Activated CD4-positive, alpha-beta T cell treated with anti-CD3 and anti-CD28 coated beads for 24 hours (primary cell): ENCODE measurements at places on chromosomes 3 and 15.

GRCh38 chr3:77038930-77039605 lies 831 bp upstream of the ROBO2 start:
- no peak for DNase-seq

- no peak for DNase-seq
These were observed 6.3 kb downstream of the TEX264 start for GRCh38 chr3:51677358-51677757.

GRCh38 chr3:50249457-50249856 lies 13.5 kb downstream of the GNAI2 start:
- no peak for DNase-seq

- DNase-seq: no peak
These were observed 191.7 kb upstream of the GADL1 start for GRCh38 chr3:31086148-31086547.

DNA sequence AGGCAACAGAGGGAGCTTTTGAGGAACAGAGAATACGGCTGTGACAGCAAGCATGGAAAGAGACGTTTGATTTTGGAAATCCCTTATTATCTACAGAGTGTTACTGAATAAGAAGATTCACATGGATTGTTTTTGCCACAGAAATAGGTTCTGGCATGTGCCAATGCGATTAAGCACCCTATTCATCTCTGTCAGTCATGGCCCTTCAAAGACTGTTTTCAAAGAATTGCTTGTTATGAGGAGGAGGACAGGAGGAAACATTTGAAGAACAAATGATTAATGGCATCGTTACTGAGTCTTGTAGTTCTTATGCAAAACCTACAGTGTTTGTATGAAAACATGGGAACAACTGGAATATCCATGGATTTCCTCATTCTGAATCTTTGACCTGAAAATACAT lies 86.2 kb downstream of the EPHA6 start:
- no peak for DNase-seq

DNA sequence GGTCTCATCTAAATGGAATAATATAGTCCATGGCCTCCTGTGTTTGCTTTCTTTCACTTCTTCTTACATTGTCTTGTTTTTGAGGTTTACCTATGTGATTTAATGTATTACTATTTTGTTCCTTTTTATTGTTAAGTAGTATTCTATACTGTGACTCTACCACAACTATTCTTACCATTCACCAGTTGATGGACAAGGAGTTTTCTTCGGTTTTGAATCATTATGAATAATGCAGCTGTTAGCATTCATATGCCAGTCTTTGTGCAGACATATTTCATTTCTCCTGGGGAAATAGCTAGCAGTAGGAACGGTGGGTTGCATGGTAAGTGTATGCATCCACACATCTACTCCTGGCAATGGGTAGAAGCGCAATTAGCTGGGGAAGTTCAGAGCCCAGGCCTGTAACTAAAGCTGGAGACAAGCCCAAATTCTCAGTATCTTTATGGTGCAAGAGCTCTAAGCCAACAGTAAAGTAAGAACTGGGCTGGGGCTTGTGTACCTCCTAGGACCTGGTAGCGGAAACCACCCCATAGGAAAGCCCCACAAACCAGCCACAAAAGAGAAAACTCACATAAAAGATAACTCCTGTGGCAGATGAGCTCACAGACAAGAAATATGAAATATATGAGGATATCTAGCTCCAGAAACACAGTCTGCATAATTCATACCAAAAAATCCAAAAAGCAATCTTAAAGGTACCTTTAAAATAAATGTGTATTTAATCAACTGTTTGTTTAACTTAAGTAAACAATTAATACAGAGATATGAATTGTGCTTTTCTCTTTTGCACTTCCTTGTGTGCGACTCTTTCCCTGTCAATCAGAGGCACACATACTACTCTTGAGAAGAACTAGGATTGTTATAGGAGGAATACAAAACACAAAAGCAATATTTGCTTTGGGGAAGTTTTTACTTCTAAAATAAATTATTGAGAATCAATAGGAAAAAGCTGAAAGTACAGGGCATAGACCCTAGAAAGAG lies 2.7 kb upstream of the CSTA start:
- DNase-seq: no peak

GRCh38 chr3:11541321-11542303 lies 102.1 kb downstream of the VGLL4 start:
- no peak for DNase-seq

DNA sequence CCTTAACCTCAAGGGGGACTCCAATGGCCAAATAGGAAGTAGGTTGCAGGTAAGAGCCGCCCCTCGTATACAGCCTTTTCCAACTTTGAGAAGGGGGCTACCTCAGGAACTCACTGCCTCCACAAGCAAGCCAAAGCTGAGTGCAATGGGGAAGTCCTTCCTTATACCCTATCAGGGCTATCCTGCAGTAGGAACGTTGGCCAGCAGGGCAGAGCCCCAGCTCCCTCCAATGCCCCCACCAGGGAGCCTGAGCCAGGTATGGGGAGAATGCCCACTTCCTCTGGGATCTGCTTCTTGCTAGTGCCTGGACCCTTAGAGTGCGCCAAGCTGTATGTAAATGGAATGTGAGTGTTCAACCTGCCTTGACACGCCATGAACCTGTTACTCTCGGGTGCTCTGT lies 16.3 kb downstream of the CACNA2D2 start:
- no peak for DNase-seq

DNA sequence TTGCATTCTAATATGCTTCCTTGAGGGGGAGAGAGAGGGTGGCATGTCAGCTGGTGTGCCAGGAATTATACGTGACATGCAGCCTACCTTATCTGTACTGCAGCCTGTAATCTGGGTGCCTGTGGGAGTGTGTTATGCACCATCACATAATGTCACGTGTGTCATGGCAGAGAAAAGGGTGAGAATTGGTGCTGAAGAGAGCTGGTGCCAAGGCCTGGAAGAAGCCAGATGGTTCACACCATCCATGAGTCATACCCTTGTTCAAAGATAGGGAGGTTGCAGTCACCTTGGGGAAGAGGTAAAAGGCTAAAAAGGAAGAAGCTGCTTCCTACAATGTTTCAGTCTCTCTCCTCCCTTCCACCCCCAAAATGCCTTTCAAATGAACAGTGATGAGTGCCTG lies 5.3 kb downstream of the BRPF1 start:
- DNase-seq: no peak

DNA sequence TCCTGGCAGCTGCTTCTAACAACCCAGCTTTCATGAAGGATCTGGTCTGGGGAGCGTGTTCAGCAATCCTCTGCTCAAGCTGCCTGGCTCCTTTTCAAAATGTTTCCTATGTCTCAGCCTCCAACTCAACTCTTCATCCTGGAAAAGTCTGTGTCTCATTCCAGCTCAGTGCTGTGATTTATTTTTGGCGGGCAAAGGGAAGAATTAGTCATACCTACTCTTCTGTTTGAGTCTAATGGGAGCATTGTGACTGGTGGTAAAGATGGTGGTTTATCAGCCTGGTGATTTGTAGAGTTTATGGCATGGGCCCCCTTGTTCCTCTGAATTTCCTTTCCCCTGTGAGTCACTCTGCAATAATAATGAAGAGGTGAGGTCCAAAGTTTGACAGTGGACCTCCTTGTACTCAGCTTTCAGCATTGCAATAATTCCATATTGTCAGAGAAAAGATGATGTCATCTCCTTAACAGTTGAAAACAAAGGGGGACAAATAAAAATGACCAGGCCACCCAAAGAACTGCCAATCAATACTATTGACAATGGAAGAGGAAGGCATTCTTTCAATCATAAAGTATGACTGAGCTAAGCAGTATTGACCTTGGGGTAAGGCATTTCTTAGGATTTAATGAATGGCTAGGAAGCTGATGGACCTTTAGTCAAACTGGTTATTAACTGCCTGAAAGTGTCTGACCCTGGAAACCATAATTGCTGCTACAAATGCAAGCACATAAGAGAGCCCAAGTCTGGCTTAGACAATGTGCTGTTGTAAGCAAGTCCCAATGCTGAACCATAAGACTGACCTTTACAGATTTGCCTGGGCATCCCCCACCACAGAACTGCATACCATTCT lies 204.7 kb upstream of the MCTP2 start:
- DNase-seq: no peak

DNA sequence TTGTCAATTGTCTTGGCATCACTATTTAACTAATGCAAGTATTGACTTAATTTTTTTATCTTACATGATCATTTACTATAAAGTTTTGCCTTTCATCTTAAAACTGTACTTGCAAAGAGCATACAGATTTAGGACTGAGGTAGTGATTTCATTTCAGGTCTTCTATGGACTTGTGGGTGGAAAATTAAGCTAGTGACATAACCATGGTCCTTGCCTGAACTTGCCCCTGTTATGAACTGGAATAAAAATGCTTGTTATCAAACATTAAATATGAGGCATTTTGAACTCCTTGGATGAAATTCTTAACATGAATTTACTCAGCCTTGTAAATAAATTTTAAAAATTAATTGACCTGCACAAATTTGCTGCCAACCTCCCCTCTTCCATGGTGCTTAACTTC lies 712.0 kb downstream of the NAALADL2 start:
- no peak for DNase-seq

DNA sequence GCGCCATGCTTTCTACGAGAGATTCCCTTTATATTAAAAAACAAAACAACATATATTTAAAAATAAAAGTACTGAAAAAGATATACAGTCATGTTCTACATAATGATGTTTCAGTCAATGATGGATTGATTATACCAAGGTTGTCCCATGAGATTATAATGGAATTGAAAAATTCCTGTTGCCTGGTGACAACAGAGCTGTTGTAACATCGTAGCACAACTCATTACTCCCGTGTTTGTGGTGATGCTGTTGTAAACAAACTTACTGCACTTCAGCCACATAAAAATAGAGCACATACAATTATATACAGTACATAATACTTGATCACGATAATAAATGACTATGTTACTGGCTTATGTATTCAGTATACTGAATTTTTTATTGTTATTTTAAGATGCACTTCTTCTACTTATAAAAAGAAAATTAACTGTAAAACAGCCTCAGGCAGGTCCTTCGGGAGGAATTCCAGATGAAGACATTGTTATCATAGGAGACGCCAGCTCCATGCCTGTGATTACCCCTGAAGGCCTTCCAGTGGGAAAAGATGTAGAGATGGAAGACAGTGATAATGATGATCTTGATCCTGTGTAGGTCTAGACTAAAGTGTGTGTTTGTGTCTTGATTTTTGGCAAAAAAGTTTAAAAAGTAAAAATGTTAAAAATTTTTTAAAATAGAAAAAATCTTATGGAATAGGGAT lies 11.7 kb downstream of the CCR1 start:
- DNase-seq: no peak

GRCh38 chr3:129692743-129693142 lies 86.3 kb upstream of the PLXND1 start:
- DNase-seq: no peak

DNA sequence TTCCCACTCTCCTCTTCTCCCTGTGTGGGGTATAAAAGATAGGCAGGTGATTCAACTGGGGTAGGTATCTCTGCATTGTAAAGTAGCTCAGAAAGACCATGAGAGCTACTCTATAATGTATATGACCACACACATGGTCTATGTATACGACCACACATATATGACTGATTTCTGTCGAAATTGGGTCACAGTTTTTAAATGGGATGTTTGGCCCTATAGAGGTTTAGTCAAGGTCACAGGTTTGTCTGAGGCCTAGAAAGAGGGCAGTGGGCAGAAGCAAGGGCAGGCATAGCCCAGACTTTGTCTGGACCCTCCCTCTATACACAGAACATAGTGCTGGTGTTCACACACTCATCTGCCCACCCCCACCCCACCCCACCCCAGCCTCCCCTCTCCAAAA lies 4.4 kb downstream of the LAMP3 start:
- DNase-seq: no peak

- no peak for DNase-seq
These were observed 34.5 kb downstream of the OSBPL10 start for GRCh38 chr3:31946484-31947081.
